ENCODE measurements at places on chromosomes 5 and 9.

DNA sequence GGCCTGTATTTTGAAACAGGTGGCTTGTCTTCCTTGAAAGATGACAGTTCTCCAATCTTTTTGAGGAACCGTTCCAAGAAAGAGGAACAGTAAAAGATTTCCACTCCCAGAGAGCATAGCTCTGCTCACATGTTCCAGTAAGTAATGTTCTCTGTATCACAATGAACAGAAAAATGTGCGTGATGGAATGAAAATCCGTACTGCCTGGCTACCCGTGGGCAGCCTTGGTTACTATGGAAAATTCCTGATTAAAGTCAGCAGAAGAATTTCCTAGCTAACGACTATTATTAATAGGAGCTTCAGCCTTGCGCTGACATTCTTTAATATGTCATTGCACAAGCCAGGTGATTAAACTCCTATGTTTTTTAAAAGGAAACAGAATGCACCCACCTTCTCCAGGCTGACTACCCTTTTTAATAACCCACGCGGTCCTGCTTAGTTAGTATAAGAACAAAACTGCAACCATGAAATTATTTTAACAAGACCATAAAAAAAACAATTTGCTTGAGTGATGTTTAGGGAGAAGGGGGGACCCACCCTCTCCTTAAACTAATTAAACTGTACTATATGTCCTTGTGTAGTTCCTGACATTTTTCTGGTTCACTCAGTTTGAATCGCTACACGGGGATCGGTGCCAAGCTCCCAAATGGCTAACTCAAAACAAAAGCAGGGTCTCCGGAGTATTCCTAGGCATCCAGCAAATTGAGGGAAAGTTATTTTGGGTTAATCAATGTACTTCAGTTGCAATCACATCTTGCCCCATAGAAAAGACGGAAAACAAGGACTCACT lies 54.8 kb upstream of the CPEB4 start:
- DNase-seq: no peak

DNA sequence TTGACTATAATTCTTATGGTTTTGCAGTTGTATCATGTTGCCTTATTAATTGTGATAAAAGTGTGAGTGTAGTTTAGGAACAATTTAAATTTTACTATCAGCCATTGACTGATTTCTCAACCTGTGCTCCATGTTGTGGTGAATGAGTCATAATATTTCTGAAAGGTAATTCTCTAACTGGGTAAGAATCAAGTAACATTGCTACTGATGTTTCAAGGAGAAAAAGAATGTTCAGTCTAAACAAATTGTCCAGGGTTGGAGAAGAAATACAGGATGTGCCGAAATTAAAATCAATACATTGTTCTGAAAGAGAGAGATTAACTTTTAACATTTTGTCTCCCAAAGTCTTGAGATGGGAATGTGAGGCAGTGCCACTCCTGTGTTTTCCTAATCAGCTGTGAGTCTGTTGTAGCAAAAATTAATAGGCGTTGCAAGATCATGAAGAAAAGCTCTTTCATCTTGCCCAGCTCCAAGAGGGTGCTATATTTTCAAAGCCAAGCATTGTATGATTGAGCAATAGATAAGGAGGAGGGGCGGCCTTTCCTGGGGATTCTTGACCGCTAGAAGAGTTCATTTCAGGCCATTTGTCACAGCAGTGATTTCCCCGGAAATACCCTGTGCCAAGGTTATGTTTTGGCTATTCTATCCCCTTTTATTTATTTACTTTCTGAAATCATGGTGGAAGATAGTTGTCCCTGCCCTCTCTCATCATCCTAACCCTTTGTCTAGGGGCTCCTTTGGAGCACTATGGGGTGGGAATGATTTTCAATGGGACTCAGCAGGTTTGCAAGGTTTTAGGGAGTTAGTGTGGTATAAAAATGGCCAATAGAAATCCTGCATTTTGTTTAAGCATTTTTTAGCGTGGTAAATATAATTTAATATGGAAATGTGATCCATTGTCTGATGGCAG lies 151.6 kb downstream of the FOCAD start:
- no peak for DNase-seq

DNA sequence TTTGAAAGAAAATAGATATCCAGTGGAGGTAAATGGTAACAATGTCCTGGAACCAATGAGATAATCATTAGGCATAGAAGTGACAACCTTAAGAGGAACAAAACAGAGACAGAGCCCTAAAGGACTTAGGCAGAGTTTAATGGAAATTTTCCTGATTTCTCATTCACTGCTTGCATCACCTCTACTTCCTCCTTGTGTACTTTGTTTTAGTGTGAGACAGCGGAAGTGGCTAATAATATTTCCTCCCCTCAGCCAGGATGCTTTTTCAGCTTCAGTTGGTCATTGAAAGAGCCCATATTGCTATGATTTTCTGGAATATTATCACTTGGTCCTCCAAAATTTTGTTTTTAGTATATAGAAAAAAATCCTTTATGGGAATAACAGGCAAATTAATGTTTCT lies 153.4 kb upstream of the MPDZ start:
- DNase-seq: no peak

DNA sequence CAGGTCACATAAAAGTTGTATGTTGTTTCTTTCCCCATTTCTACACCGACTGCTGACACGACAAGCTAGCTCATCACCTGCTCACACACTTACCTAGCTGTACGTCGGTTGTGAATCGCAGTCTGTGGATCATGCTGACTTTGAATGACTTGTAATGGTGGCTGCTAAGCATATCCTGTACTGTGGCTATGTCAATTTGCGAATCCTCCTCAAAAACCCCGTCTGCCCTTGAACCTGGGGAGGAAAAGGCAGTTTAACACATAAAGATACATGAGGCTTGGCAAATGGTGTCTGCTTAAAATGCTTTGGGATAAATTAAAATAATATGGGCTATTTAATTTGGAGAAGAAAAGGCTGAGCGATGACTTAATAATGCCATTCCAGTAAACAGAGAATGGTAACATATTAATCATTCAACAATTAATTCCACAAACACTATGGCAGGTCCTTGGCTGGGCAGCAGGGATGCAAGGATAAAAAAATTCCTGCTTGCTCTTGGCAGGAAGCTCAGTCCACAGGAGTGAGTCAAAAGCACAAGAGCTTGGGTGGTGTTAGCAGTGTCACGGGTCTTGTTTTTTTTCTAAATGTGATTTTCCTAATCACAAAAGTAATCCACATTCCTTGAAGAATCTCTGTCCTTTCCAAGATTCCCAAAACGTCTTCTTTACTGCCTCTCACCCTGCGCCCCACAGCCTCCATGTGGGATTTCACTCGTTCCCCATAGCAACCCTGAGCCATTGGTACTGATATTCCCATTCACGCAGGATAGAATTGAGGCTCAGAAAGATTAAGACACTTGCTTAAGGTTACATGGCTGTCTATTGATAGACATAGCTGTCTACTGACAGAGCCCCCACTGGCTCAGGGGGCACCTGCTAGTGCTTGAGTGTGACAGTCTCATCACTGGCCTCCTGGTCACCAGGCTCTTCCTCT lies 222.4 kb downstream of the MAPKAP1 start:
- no peak for DNase-seq

DNA sequence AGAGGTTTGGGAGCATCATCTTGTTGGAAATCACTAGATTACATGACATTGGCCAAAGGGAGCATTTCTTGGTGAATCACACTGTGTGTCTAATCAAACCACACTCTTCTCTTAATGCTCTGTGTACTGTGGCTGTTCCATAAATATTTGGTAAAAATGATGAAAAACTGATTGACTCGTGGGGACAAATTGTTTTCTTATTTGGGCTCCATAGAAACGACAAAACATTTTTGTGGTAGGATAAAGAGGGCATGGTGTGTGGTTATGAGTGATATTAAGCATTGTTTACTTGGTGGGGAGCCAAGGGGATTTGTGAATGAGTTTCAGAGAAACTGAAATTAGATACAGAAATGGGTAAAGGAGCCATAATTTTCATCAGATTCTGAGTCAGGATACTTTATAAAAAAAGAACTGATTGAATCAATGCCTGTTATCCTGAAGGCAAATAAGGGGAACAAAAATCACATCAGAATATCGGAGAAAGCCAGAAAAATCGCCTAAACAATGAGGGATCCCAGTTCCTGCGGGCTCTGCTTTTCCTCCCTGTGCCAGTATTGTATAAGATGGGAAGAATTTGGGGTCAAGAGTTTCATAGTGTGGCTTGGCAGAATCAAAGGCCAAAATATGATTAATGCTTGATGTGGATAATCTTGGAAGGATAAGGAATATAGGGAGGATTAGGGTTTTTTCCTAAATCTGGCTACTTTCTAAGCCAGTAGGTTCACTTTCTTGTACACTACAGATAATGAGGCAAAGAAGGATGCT lies 33.3 kb downstream of the FBXL7 start:
- no peak for DNase-seq

- no peak for DNase-seq
Observed at GRCh38 chr9:8762479-8763085, 963.0 kb upstream of the DMAC1 start.

DNA sequence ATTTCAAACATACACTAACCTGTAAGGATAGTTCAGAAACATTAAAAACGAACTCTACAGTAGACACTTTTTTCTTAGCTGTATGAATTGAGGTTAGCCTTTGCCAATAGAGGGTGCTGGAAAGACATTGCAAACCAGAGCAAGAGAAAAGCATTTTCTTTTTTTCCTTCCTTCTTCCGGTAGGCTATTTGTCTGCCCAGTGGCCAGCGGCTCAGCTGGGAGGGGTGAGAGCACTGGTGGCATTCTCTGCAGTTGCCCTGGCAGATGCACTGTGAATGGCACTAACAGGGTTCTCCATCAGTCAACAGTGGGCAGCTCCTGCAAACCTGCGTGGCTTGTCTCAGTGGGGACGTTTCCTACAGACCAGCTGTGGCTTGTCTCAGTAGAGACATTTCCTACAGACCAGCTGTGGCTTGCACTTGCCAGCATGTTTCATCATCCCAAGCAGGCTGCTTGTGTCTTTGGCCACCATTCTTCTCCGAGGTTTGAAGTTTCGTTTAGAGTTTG lies 984.5 kb upstream of the CDH18 start:
- DNase-seq: no peak

- no peak for DNase-seq
Observed at GRCh38 chr5:160492565-160492964, 70.9 kb downstream of the PTTG1 start.

DNA sequence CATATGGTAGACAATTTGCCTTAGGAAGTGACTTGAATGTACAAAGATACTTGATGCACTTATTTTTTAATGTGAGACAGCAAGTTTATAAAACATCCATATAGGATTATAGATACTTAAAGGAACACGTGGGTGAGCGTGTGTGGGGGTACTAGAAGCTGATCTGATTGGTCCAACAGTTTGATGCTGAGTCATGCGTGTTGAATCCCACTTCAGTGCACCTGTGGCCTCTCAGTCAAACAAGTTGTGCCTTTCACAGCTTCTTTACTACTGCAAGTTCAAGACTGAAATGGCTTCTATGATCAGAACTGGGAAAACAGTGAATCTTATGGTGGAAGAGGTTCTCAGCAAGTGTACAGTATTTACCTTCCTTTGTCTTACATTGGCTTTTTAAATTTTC lies 98.9 kb downstream of the MAP1B start:
- DNase-seq: no peak

Measured in GOT3 (cell line).